ENCODE measurements at places on chromosomes 3 and 15.

- no peak for DNase-seq
Measured at GRCh38 chr3:176119826-176120225, 1077.5 kb downstream of the TBL1XR1 start.

GRCh38 chr3:144554889-144555288 lies 583.3 kb downstream of the DIPK2A start:
- no peak for DNase-seq

- DNase-seq = peak; percentile 79
Measured at GRCh38 chr3:149967086-149967685, 3.5 kb downstream of the PFN2 start.

GRCh38 chr15:74312445-74313007 lies 54.9 kb downstream of the CYP11A1 start:
- DNase-seq = peak; percentile 88

DNA sequence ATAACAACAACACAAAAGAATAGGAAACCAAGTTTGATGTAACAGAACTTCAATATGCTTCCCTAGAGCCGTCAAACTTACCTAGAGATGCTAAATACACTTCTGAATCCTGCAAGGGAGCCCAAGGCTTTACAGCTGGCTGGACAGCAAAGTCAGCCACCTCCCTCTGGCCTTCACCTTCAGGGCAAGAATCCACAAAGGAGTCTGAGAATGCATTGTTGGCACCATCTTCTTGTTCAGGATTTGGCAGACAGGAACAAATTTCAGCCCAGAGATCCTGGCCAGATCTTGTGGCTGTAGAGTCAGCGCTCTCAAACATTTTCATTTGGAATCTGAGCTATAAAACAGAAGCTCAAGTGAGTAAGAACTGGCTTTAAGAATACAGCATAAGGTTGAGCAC lies 2.2 kb downstream of the CCDC32 start:
- DNase-seq = no peak

DNA sequence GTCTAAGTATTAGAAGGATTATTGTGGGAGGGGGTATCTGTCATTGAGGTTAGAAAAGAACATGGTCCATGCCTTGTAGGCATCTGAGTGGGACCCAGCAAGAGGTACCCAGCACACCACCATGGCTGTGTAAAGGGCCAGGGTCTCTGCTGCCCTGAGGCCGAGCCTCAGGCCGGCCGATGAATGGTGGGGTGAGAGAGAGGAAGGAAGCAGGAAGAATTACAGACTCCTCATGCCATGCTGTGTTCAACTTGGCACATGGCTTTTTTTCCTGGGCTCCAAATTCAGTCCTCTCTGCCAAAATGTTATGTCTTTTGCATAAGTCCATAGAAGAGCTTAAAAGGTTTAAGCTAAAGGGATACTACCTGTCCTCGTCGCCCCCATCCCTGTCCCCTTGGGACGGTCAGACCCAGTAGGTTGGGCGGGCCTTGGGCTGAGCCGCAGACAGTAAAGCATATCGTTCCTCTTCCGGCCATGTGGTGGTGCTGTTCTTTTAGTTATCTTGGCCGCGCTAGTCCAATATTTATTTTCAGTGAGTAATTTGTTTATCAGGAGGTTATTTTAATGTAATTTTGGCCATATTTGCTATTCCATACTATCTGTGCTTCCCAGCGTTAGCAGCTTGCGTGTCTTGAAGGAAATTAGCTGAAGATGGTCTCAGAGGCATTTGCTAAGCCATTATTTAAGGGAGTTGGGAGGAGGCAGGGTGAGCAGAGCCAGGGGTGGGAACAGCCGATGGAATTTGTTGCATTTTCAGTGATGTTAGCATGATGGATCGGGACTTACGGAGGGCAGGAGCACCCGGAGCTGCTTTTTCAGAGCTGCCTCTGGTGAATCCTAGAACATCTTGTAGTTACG lies 152.4 kb downstream of the AGBL1 start:
- DNase-seq = peak; percentile 70

- DNase-seq = no peak
Measured at GRCh38 chr3:133505813-133506212, 67.7 kb upstream of the CDV3 start.

- no peak for DNase-seq
Measured at GRCh38 chr3:13224967-13225366, 151.7 kb upstream of the IQSEC1 start.

DNA sequence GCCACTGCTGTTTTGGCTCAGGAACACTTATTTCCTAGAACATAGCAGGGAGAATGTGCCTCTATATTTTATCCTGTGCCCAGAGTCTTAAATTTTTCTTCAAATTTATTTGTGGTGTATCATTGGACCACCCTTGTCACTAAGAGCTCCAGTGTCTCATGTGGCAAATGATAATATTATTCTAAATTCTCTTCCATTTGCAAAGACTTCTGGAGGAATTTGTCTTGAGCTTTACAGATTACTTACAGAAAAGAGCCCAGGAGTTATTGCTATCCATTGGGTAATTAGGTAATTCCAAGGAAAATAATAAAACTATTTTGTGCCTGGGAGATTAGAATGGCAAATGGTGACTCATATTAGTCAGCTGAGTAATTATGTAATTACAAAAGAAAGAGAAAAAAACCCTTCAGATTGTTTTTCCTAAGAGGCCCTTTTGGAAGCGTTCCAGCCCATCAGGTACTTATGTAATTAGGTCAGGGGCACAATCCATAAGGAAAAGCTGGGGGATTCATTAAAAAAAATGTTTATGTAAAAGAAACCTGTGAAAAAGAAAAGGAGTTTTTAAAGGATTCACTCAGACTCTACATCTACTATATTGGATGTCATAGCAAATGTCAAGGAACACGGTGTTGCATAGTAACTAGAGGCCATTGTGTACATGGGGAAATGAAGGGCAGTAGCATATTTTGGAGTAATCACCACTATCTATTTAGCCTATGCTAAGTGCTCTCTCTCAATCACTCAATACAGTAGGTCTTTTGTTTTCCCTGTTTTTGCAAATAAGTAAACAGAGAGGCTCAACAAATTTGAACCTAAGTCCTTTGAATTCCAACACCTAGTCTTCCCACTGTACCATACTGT lies 380.9 kb upstream of the RARB start:
- DNase-seq = peak; percentile 5

DNA sequence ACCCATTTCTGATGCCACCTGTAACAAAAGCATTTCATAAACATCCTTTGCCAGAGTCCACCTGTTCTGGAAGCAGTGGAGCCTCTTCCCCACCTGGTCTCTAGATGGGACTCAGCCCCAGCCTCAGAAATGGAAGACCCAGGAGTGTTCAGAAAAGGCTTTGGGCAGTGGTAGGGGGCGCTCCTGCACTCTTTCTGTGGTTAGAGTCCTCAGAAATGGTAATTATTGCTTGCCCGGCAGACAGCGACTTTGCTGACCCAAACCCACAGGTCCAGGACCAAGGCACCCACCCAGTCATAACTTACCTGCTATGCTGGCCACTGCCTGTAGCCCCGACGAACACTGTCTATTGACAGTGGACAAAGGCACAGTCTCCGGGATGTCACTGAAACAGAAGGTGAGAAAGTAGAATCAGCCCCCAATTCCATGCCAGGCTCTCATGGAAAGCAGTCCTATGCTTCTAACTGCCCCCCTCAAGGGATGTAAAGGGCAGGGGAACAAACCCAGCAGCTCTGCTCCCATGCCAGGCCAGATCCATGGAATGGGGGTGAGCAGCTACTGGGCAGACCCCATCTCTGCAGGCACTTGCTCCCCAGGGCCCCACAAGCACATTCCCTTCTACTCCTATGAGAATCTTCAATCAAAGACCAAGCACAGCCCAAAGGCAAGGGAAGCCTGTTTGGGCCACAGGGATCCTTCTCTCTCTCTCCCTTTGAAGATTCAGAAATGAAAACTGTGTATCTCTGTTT lies 5.1 kb downstream of the ACAA1 start:
- peak; percentile 60 for DNase-seq

- DNase-seq = no peak
Measured at GRCh38 chr15:90376789-90377188, 11.3 kb upstream of the IQGAP1 start.

- no peak for DNase-seq
Measured at GRCh38 chr3:55203006-55203405, 275.1 kb upstream of the LRTM1 start.

- DNase-seq = no peak
Measured at GRCh38 chr3:57126244-57126643, 38.9 kb downstream of the IL17RD start.

DNA sequence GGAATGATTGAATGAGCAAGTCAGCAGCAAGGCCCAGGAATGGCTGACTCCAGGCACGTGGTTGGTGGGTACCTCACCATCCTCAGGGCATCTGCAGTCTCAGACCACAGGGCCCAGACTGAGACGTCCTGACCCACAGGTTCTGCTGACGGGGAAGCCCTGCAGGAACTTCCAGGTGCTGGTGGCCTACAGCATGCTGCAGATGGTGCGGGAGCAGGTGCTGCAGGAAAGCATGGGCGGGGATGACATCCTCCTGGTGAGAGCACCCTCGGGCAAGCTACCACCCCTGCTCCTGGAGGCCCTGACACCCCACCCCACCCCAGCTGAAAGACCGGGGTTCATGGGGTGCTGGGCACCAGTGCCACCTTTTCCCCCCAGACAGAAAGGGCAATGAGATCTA lies 14.1 kb downstream of the TBC1D21 start:
- no peak for DNase-seq

DNA sequence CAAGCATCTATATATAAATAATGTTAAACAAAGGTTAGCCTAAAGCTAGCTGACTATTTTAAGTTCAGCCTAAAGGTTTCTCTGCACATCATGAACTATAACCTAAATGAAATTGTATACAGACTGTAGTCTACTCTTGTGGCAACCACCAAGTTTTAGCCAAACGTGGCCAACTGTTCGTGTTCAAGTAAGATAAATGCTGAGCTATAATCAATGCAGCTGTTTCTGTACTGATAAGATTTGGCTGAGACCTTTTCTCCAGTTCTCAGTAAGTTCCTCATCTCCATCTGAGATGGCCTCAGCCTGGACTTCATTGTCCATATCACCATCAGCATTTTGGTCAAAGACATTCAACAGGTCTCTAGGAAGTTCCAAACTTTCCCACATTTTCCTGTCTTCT lies 43.7 kb upstream of the IGSF10 start:
- no peak for DNase-seq

DNA sequence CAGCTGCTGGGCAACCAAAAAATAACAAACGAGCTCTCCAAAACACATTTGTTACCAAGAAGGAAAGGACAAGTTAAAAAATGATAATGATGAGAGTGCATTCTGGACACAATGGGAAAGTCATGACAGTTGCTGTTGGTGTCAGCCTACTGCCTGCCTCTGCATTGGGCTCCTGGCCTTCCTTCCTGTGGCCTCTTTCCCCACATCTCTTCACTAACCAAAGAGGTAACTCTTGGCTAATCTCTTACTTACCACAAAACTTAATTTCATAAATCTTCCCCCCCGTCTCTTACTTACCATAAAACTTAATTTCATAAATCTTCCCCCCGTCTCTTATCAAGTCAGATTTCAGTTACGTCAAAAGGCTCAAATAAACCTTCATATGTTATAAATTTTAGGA lies 58.6 kb downstream of the AGTR1 start:
- DNase-seq = no peak

- DNase-seq = no peak
Measured at GRCh38 chr3:141708367-141708766, 29.7 kb upstream of the RNF7 start.

- no peak for DNase-seq
Measured at GRCh38 chr3:127456471-127457093, 134.0 kb downstream of the TPRA1 start.

GRCh38 chr15:76168237-76168984 lies 108.6 kb downstream of the TMEM266 start:
- DNase-seq = no peak

DNA sequence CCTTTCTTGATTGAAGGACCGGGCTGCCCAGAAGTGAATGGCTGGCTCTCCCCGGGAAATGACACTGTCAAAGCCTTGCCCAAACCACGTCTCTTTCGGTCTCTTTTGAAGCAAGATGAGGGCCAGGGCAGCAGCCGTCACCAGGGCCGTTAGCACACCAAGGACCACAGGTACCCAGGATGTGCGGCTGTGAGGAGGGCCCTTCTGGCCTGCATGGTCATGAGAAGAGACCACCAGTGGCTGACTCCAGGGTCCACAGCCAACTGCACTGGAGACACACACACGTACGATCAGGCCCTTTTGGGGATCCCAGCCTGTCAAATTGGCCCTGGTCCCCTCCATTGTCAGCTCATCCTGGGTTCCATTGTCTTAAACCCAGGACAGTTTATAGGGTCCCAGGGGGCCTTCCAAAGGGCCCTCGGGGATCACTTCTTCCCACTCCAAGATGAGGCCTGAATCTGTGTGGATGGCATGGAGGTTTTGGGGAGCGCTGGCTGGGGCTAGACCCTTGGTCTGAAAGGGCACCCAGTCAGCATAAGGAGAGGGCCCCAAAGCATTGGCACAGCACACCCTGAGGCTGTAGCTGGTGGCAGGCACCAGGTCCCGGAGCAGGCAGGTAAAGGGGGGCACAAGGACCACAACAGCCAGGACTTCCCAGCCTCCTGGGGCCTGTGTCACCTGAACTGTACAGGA lies 50.9 kb downstream of the ETFA start:
- no peak for DNase-seq

GRCh38 chr3:79651536-79652065 lies 116.2 kb downstream of the ROBO1 start:
- no peak for DNase-seq

DNA sequence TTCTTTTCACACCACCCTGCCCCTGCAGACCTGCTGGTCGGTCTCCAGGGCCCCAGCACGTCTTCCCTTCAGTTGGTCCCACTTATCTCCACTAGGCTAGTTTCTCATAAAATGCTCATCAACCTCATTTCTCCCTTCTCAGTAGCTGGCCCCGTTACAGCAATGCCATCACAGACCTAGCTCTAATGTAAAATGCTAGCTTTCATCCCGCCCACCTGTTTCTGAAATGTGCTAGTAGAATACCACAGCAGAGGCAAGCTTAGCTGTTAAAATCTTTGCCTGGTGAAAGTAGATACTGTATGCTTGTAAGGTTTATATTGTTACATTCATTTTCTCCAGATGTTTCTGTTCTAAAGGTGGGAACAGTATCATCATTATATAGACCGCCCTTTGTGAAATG lies 13.1 kb downstream of the MKRN2OS start:
- no peak for DNase-seq

- DNase-seq = peak; percentile 87
Measured at GRCh38 chr15:51874751-51875644, 45.5 kb downstream of the TMOD3 start.
